ENCODE measurements at places on chromosomes 7 and 10. TPM values are rescaled to one million over a fixed set of nuclear protein-coding genes. Genes with fewer than 3 reads are reported as not detected.

MARCHF5 gene
- 28.3 TPM for total RNA-seq

FKBP6 gene
- total RNA-seq = 0.47 TPM

TLX1 gene
- total RNA-seq = not detected

DNA sequence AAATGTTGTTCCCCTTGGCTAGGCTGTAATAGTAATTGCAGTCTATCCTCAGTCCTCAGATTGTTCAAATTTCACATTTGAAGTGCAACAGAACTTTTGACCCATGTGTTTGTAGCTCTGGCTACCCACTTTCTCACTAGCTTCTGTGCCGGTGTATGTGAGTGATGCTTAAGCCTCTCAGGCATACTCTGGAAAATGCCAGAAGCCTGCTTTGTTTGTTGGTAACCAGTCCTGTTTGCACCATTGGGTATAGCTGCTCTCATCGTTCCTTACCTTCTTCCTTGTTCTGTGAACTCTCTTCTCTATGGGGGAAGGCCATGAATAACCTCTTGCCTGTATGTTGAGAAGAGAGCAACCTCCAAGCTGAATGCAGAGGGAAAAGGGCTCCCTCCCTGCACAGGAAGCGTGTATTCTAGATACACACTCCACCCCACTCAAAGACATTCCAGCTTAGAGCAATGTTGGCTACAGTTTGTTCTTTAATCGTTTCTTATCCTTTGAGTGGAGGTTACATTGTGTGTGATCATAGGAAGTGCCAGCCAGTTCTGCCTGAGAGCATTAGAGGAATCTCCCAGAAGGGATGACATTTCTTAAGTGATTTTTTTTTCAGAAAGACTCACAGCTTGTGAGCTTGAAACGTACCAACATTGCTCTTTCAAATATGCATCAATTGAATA lies 40.5 kb downstream of the C1QL3 start:
- no peak overlapping the region for H3K4me3 ChIP-seq
- H3K27me3 ChIP-seq = no peaks in the 10 kb centered on the region
- DNase-seq = no peak
- H3K36me3 ChIP-seq = peaks cover under 1% of the 10 kb centered on the region
- H3K27ac ChIP-seq = no peak overlapping the region

All from lower lobe of right lung (tissue), 2 donors.